ENCODE measurements at places on chromosomes 4 and X. TPM values are rescaled to one million over a fixed set of nuclear protein-coding genes. Genes with fewer than 3 reads are reported as not detected.

Gene CENPI
- 2.2 TPM for total RNA-seq

Gene TRAPPC11
- 26.7 TPM for total RNA-seq

Gene MFAP3L
- 0.23 TPM for total RNA-seq

Gene GAGE13
- not detected for total RNA-seq

Gene C4orf50
- total RNA-seq: not detected

Gene ANXA3
- total RNA-seq: 25.8 TPM

Gene LRAT
- total RNA-seq: under 0.01 TPM

Gene RNF4
- 47.0 TPM for total RNA-seq

Gene AMBN
- total RNA-seq: not detected

Gene RASGEF1B
- total RNA-seq: not detected

Gene ARMCX1
- 24.7 TPM for total RNA-seq

Gene CRMP1
- total RNA-seq: 2.5 TPM

Gene MAGEE1
- total RNA-seq: 0.47 TPM

Gene ITIH6
- total RNA-seq: not detected

Gene ETDA
- total RNA-seq: not detected

Gene RFC1
- total RNA-seq: 55.3 TPM

Gene ARSJ
- total RNA-seq: 12.4 TPM

Gene PDLIM3
- total RNA-seq: 11.3 TPM

Gene BMP15
- total RNA-seq: not detected

Gene HERC5
- total RNA-seq: 0.23 TPM

Gene SNCA
- 0.43 TPM for total RNA-seq

Gene SPANXA1
- not detected for total RNA-seq

Gene GABRE
- total RNA-seq: 20.4 TPM

Gene ARHGAP24
- total RNA-seq: 25.9 TPM

Gene RBMX2
- total RNA-seq: 10.7 TPM

Gene RADX
- total RNA-seq: not detected

Gene CDX4
- total RNA-seq: not detected

Gene HDAC8
- 17.5 TPM for total RNA-seq

Gene CCKAR
- not detected for total RNA-seq

Gene HPGD
- total RNA-seq: not detected

Gene CLGN
- 0.47 TPM for total RNA-seq

Gene P2RY10
- not detected for total RNA-seq

Gene DACH2
- total RNA-seq: not detected

Gene SEPTIN6
- 16.6 TPM for total RNA-seq

Gene GPR119
- total RNA-seq: not detected

Gene MAGEB2
- not detected for total RNA-seq

Gene FGFBP1
- total RNA-seq: not detected

Gene FREM3
- not detected for total RNA-seq
